ENCODE measurements at places on chromosomes 6 and 20.

DNA sequence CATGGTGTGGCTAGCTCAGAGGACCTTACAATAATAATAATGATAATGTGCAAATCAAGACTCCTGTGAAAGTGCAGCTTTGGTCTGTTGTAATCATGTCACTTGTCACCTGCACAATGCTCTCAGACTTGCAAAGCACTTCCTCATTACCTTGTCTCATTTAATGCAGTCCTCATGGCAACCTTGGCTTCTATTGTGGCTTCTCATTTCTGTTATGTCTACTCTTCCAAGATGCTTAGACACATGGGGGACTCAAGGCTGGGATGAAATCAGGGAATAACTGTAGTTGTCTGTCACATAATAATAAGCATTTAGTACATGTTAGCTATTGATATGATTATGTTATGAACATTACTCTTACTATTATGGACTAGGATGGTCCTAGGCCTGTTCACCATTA is 484.2 kb downstream of the PTPRT start:
- no peak for DNase-seq

- peak; percentile 60 for DNase-seq
Observed at GRCh38 chr6:153131037-153131981, at the start of gene RGS17. TSS of gene RGS17 (minus strand) at chr6:153131282. CDS start at chr6:153044018, 87,264 bp downstream.

DNA sequence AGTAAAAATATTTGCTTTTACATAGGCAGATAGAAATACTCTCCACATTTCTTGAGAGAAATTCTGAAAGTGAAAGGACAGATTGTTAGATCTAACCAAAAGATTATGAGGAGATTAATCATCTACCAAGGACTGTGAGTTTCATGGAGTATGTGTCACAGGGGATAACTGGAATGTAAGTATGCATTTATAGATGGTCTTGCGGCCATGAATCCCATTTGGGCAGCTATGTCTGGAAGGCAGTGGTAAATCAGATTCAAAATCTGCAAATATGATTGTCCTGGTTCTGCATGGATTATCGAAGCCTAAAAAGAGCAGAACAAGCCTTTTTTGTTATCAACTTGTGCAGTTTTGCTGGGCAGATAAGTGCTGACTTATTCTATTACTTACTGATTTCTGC is 293.8 kb downstream of the RFPL4B start:
- DNase-seq, result no peak

DNA sequence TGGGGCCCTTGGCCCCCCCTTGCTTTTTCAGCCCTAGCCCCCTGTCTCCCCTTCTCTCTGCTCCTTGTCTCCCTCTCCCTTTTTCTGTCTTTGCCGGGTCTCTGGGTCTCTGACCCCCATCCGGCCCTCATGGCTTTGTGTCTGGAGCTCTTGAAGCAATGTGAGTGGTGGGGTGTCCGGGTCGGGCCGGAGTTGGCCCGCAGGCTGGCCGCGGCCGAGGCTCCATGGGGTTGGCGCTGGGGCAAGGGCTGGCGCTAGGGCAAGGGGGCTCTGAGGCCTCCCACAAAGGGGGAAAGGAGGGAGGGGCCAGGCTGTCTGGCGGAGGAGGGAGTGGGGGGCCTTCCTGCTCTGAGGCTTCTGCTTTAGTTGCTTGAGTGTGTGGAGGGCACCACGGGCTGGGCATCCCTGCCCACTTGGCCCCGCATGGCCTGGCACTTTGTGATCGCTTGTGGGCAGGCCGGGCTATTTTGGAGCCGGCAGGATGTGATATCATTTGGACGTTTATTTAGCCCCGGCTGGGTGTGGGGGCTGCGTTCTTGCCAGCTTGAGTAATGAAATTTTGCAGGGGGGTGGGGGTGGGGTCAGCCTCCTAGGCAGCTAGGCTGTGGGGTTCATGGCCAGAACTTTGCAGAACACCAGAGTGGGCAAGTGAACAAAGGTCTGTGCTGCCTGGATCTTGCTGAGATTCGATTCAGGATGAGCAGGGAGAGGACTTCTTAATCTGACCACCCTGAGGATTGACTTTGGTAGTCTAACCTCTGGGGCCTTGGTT is 78.7 kb upstream of the MYL9 start:
- DNase-seq, result peak; percentile 68

DNA sequence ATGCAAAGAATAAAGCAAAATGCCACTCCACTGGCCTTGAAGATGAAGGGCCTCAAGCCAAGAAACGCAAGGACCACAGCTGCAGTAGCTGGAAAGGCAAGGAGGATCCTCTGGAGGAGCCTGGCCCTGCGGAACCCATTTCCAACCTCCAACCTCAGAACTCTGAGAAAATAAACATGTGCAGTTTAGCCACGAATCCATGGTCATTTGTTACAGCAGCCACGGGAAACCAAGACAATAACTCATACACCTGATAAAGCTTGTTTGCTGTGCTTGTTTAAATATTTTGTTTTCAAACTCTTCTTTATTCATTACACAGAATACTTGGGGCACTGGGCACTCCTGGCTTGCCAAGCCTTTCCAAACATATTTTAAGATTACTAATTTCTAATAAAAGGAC is 10.4 kb downstream of the SERPINB6 start:
- no peak for DNase-seq

GRCh38 chr6:20095436-20095835 is 116.8 kb downstream of the MBOAT1 start:
- DNase-seq, result no peak

- DNase-seq, result no peak
Observed at GRCh38 chr6:167650730-167651317, 175.9 kb upstream of the AFDN start.

- no peak for DNase-seq
Observed at GRCh38 chr6:156617376-156617775, 159.8 kb upstream of the ARID1B start.

GRCh38 chr6:28393912-28394662 is 5.5 kb downstream of the ZSCAN12 start:
- DNase-seq, result no peak

- DNase-seq, result no peak
Observed at GRCh38 chr6:63573899-63574553, 1.7 kb downstream of the LOC128125822 start.

- DNase-seq, result peak; percentile 79
Observed at GRCh38 chr20:35619196-35620095, 3.8 kb downstream of the SPAG4 start.
